HEK293T (cell line): ENCODE measurements at places on chromosomes 7 and 10.

DNA sequence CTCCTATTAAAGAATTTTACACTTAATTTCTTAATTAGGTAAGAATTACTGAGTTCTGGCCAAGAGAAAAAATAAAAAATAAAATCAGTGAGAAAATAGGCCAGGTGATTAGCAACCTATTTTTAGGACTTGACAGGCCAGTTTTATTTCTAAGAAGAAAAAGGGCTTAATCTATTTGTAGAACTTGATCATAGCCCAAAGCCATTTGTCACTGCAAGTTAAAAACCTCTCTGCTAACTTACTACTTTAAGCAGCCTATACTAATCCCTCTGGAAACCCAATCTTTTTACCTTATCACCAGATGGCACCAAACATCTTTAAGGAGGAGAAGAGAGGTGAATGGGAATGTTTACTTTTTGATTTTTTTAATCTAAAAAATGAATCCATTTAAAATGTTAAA lies 222.1 kb upstream of the RHOBTB1 start:
- DNase-seq = no peak

DNA sequence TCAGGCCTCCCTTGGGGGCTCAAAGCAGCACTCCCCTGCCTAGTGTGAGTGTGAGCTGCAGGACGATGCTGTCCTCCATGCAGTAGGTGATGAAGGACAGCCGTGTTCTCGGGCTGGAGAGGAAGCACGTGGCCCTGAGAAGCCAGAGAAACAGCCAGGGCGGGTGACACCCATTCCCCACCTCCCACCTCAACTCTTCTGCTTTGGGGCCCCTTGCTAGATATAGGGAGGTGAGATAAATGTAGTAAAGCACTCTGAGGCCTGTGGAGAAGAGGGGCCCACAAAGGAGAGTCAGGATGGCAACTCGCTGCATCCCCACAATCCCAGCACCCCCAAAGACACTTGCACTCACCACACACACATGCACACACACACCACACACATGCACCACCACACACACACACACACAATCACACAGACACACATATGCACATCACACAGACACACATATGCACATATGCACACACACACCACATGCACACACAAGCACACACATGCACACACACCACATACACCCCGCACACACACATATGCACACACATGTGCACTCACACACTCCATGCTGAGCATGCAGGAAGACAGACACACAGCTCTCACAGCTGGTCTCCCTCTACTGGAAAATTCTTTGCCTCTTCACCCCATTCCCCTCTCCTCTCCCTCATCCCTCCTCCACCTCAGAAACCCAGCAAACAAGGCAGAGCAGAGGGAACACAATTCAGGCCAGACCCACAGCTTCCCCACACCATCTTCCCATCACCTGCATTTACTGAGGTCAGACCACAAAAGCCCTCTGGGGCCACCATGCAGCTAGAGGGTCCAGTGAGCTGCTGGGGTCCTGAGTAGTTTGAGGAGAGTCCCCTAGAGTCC lies 30.5 kb downstream of the ANXA8 start:
- DNase-seq = no peak

GRCh38 chr10:90871766-90872647 lies at the start of gene RPP30:
Gene RPP30 (plus strand): TSS chr10:90871974. CDS start chr10:90871987, 13 bp downstream.
- peak; percentile 85 for DNase-seq

DNA sequence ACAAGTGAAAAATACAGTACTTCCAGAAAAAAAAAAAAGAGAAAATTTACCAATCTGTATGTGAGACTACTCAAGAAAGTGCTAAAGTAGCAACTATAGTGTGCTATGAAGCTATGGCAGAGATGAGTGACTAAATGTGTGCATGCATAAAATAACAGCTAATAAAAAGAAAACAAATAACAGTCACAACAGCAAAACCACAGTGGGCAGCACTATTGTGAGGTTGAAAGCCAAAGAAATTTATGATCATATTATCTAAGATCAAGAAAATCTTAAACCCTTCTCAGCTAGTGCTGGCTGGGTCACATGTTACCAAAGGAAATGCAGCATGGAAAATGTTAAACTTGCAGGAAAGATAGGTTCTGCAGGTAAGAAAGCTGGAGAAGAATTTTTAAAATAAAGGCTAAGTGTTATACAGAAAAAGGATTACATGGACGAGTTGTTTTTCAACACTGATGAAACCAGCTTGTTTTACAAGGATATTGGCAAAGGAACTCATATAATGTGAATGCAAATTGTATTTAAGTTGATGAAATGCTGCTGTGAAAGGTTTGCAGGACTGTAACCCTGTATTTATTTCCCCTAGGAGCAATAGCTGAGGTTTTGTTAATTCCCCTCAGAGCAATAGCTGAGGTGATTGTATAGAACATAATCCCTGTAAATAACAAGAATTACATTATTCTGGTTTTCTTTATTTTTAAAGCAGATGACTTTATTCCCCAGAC lies 15.6 kb upstream of the OR2A5 start:
- DNase-seq = no peak

- DNase-seq = no peak
Observed at GRCh38 chr7:23222439-23223030, 24.0 kb upstream of the GPNMB start.

DNA sequence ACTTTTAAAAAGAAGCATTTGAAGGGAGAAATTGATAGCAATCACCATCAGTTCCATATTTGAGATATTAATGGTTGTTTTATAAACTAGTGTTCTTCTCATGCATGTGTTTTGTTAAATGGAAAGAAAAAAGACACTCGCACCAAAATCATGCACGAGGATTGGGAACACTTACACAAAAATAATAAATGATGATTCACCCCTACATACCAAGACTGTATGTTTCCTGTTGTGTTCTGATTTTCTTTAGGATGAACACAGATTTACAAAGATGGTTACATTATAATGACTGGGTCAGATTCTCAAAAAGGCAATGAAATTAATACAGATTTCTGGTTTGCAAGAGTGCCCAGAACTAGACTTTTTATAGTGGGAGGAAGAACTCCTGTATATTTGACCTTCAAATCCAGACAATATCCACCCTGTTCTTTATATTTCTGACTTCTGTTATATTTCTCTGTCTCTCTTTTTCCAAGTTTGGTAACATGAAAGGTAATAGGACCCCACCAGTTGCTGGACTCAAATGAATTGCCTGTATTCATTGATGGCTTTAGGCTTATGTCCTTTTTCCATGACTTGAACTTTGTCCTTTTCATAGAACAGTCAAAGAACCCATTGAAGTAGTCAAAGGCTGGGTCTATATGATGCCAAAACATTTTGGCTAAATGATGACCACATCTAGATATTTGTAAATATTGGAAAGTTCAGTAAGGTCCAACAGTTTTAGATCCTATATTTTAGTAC lies 54.4 kb downstream of the SEMA3A start:
- no peak for DNase-seq

- no peak for DNase-seq
Observed at GRCh38 chr10:80154978-80155695, 22.6 kb downstream of the PLAC9 start.

DNA sequence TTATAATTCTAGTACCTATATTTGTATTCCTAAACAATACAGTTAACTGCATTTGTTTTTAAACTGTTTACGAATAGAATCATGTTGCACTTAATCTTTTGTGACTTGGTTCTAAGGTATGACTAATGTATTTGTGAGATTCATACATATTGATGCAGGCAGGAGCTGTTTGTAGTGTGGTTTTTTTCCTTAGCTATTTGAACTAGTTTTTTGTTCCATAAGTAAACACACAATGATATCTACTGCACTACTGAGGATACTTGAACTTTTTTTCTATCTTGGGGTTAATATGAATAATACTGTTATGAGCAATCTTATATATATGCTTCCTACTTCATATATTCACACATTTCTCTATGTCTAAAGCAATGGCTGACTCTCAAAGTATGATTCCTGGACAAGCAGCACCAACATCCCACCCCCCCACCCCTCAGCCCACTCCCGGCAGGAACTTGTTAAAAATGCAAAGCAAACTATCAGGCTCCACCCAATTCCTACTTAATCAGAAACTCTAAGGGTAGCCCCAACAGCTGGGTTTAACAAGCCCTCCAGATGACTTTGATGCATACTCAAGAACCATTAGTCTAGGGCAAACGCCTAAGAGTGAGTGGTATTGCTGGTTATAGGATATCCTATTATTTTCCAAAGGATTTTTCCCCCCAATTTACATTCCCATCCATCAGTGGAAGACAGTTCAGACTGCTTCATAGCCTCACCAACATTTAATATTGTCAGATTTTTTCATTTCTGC lies 25.8 kb downstream of the BRAF start:
- no peak for DNase-seq

DNA sequence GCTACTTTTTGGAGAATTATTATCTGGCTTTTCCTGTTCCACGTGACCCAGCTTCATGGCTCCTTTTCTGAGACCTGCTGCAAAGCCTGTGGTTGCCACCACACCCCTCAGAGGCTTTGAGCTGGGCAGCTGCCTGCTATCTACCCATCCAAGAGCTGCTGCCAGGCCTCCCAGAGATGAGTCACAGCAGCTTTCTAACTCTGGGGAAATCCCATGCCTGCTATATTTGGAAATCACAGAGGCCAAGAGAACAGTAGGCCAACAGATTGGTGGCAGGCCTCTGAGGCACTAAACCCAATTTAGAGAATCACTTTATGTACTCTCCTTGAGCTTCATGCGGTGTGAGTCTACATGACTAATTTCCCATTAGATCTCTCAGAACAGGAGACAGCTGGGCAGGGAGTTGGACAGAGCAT lies 35.2 kb downstream of the SGCE start:
- no peak for DNase-seq

- DNase-seq = no peak
Observed at GRCh38 chr7:140230516-140230860, 53.7 kb upstream of the KDM7A start.

- DNase-seq = no peak
Observed at GRCh38 chr10:43844221-43844620, 195.5 kb upstream of the ZNF32 start.

- DNase-seq = no peak
Observed at GRCh38 chr7:668139-668931, 58.2 kb upstream of the DNAAF5 start.
